NAMALWA (cell line): ENCODE measurements at places on chromosomes 1 and 21.

GRCh38 chr1:180166436-180166800, 11.7 kb downstream of the QSOX1 start:
- no peak for DNase-seq

DNA sequence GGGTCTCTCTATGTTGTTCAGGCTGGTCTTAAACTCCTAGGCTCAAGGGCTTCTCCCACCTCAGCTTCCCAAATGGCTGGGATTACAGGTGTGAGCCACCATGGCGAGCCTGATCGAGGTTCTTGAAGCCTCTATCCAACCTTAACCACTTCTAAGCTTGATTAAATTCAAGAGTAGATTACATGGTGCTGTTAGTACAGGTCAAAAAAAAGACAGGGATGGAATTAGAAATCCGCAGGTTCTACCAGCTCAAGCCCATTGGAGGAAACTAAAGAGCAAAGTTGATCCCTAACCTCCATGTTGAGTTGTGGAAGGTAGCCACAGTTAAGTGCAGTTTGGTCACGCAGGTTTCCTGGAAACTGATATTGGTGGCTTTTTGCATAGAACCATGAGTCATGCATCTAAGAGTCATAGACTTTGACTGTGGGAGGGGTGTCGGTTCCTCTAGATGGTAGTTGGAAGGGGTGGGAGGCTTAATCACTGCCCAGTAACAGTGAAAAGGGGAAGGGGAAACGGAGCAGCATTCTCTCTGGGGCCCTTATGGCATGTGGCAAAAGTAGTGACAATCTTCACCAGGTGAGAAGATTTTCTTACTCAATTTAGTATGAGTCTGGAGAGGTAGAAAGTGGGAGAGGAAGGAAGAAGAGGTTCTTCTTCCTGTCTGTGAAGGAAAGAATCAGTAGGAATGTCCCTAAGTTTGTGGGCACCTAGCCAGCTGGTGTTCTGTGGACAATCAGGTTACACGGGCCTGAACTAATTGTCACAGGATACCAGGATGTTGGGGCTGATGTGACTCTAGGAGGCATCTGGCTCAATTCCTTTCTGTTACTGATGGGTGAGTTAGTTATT, 7.0 kb downstream of the CD53 start:
- DNase-seq = peak; percentile 40

GRCh38 chr1:235883261-235883927, 16.7 kb upstream of the LYST start:
- no peak for DNase-seq

DNA sequence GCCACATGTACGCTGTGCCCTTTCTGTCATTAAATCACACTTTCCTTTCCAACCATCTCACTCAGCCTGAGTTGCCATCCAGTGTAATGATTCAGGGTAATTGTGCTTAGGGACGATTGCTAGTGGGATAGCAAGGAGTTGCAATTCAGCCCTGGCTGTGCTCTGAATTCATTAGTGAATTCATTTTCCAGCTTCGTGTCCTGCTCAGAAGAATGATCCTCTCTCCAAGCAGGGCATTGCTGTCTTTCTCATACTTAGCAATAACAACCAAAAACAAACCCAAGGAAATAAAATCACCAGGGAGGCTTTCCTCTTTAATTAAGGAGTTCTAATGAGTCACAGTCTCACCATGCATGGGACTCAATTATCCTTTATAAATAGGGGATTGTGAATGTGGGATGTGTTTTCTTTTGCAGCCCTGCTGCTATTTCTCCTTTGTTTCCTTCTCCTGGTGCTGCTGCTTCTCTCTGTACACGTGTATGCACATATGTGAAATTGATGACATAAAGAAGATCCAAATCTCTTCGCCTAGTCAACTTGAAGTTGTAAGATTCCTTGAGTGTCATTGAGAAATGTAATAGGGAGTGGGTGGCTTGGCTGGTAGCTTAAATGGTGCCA, 167.0 kb downstream of the TSEN15 start:
- DNase-seq = no peak
